ENCODE measurements at places on chromosomes 6 and 20. TPM values are rescaled to one million over a fixed set of nuclear protein-coding genes. Genes with fewer than 3 reads are reported as not detected.

DNA sequence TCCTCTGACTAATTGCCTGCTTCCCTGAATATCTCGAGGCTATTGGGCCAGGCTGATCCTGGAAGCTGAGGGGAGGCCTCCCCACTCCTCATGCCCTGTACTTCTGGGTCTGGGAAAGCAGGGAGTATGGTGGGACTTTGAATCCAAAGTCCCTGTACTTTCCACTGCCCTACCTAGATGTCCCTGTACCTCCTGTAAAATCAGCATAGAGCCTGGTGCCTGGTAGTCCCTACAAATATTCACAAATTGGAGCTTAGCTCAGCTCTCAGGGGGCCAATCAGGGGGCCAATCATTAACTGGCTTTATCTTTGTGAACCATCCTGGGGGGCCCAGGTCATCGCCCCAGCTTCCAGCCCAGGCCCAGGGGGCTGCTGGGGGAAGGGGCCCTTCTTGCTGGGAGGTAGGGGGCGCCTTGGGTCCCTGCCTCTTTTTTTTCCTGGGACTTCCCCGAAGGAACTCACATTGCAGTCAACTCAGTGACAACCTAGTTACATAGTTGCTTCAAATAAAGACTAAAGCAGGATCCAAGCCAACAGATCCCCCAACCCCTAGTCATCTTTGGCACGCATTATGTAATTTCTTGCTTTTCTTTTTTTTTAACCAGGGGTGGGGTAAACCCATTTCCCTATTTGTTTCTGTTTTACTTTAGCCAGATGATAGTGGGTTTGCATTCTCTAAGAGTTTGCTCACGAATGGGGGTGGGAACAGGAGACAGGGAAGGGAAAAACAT is 6.9 kb upstream of the VEGFA start:
- DNase-seq, result no peak

DNA sequence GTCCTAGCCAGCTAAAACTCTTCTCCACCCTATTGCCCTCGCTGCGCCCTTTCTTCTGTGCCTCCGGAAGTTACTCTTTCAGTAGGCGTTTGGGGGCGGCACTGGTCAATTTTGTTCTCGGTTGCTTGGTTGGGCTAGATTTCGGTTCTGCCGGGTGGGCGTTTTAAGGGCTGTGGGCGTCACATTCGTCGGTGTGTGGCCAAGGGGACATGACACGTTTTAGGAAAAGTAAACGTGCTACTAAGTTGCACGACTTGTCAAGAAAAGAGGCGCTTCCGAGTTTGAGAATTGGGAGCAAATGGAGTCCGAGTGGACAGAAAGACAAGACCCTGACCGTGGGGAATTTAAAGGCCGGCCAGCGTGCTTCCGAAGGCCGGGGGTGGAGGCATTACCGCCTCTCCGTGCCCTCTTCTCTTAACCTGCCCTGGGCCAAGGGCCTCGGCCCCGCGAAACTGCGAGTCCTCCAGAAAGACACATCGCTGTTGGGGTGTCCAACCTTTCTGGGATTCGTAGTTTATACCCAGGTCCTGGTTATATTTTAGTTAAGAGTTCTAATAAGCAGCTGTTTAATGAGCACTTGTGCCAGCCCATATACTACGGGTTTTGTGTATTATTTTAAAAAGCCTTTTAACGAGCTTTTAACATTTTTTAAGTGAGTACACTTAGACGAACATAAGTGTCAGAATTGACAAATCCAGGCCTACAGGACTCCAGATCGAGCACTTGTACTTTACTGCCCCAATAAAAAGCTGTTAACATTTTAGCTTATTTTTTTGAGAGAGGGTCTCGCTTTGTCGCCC is 664 bp upstream of the BAG6 start:
- DNase-seq, result peak; percentile 86

GRCh38 chr20:49831770-49832631 is 19.4 kb downstream of the SLC9A8 start:
- no peak for DNase-seq

- DNase-seq, result no peak
Observed at GRCh38 chr6:38853236-38853635, 138.1 kb downstream of the DNAH8 start.

GRCh38 chr6:86941461-86941860 is 4.1 kb downstream of the HTR1E start:
- no peak for DNase-seq

DNA sequence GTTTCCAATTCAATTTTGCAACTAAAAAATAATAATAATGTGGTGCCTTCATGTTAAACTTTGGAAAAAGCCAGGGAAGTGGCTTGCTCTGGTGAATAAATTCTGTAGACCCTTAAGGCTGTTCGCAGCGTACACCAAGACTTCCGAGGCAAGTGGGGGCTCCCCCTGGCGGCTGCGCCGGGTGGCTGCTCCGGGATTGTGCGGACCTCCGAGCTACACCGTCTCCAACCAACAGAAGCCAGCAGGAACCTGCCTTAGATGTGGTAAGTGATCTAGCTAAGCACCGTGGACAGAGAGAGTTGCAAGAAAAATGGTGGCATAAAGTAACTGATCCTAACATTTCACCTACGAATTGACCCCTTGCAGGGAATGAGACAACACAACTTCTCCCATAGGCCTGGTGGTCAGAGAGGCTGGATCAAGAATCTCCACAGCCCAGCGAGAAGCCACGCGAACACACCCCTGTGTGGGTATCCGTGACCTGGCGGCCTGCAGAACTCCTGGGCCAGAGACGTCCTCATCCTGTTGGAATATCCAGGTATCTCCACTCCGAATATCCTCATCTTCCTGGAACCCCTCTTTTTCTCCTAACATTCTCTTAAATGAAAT is 69.6 kb downstream of the TBXT start:
- peak; percentile 78 for DNase-seq

GRCh38 chr6:143575440-143575839 is 63.9 kb upstream of the FUCA2 start:
- no peak for DNase-seq

DNA sequence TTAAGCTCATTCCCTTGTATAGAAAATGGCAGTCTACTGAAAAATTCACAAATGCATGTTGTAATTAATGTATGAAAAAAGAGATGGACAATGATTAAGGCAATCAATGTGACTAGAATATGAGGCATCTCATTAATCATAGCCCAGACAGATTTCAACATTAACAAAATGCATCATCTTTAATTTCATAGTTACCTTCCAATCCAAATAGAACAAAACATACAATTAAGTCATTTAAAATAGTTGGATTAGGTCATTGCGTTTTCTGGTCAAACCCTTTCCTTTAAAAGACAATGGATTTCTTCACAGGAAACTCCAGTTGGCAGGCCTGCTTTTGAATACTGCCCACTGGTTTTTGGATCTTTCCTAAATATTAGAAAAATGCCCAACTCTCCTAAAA is 203.9 kb downstream of the HAO1 start:
- no peak for DNase-seq

Gene GHRH
- total RNA-seq, result 0.93 TPM

Gene SEL1L2
- total RNA-seq, result 1.4 TPM

Gene SAMD3
- total RNA-seq, result not detected

Gene OPRM1
- total RNA-seq, result not detected

Gene CST5
- total RNA-seq, result not detected
